ENCODE measurements at places on chromosomes 5 and 9.

DNA sequence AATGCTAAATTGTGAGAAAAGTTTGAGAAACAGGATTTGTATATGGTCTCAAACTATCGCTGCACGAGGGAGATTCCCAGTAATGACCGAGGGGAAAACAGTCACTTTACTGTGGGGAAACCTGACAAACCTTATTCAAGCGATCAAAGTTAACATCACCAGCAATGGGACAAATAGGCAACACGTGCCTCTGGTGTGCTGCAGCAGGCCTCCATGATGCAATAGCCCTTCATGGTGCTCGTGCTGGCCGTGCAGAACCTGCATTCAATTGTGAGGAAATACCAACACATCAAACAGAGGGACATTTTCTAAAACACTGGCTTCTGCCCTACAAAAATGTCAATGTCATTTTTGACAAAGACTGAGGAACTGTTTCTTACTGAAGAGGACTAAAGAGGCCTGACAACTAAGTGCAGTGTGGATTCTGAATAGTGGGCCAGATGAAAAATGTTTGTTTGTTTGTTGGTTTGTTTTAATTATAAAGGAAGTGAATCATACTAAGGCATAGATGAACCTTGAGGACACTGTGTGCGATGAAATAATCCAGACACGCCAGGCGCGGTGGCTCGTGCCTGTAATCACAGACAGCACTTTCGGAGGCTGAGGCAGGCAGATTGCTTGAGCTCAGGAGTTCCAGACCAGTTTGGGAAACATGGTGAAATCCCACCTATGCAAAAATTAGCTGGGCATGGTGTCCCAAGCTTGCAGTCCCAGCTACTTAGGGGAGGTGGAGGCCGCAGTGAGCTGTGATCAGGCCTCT, 17.6 kb upstream of the MARCHF6 start:
- DNase-seq, result no peak

GRCh38 chr5:146003852-146004251, 67.5 kb downstream of the SH3RF2 start:
- no peak for DNase-seq

DNA sequence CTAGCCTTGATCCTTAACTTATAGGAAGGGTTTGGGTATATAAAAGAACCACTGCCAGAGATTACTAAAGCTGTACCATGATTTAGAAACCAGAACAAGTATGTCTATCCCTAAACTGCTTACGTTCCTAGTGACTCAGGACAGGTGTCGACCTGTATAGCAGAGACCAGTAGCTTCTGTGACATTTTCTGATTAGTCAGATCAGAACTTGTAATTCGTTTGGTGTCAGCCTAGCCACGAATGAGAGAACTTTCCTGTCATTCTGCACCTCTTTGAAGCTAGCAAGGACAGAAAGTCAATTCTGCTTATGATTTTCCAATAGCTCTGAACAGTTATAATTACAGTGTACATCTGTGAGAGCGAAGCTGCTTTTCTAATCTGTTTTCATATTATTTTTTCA, 39.5 kb downstream of the PRKACG start:
- DNase-seq, result no peak

DNA sequence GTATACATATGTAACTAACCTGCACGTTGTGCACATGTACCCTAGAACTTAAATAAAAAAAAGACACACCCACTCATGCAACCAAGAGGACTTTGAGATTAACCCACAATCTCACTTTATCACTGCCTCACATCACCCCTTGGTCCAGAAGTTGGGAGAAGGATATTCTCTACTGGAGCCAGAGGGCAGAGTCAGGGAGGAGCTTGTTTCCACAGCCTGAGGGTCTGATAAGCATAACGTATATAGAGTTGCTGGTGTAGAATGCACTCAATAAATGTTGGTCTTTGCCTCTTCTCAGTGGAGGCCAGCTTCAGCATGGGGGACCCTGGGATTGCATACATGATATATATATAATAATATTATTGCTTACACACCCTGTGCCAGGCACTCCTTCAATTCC, 10.1 kb downstream of the KCNV2 start:
- DNase-seq, result no peak

GRCh38 chr5:174418809-174419539, 305.4 kb upstream of the MSX2 start:
- DNase-seq, result no peak

- DNase-seq, result no peak
Measured at GRCh38 chr5:163916376-163916775, 411.0 kb downstream of the MAT2B start.

DNA sequence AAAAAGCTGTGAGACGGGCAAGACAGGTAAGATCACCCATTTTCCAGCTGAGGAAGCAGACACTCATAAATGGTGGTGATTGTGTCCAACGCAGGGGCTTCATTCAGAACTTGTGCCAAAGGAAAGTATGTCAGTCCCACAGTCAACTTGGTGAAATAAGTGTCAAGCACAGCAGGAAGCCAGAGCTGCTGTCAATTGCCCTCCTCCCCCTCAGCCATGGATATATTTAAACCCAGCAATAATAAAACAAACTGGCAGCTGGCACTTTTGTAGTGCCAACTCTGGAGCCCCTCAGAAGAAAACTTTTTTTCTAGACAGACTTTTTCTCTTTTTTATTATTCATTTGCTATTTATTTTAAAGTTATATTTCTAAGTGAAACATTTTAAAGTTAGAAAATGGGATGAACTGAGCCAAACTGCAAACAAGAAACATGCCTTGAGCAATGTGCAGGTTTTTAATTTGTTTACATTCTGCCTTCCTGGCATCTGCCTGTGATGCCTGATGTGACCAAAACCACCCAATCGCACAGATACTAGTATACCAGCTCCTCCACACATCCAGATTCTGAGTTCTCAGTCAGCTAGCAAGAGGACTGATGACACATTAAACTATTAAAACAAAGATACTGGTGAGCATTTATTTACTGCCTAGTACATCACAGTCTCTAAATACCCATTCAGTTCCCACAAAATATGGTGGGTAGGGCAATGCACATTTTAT, 17.0 kb downstream of the DMAC1 start:
- no peak for DNase-seq

DNA sequence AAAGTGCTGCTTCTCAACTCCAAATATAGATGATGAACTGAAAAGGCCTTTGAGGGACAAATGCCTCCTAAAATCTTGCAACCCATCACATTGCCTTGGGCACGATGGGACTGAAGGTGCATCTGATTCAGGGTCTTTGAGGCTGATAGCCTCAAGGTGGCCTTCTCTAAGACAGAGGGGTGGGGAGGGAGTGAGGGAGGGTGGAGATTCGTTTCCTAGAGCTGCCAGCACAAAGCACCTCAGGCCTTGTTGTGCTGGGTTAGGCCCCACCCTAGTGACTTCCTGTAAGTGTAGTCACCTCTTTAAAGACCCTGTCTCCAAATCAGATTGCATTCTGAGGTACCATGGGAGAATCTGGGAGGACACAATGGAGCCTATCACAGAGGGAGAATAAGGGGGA, 57.1 kb downstream of the BARX1 start:
- DNase-seq, result no peak
